Liver (tissue), 10 donors: ENCODE measurements at places on chromosomes 5 and 9.

GRCh38 chr9:20945269-20945668 is 86.2 kb downstream of the HACD4 start:
- DNase-seq, result no peak

- no peak for DNase-seq
Observed at GRCh38 chr9:111983484-111983908, 86.9 kb downstream of the UGCG start.

- no peak for DNase-seq
Observed at GRCh38 chr9:9747787-9748186, 865.0 kb downstream of the PTPRD start.

DNA sequence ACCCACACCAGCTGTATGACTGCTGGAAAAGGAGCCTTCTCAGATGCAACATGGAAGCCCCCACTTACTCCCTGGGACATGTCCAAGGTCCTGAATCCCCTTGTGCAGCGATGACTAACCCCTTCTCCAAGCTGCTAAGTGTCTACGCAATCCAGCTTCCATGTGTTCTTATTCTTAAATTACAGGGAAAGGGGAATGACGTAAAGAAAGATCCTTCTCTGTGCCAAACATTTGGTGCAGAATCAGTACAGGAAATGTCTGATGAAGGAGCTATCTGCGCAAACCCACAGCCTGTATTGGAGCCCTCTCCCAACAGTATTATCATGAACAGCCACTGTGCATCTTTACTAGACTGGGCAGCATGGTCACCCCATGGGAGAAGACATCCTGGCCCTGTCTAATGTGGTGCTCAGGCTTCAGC is 183.2 kb downstream of the FRMD3 start:
- DNase-seq, result no peak

DNA sequence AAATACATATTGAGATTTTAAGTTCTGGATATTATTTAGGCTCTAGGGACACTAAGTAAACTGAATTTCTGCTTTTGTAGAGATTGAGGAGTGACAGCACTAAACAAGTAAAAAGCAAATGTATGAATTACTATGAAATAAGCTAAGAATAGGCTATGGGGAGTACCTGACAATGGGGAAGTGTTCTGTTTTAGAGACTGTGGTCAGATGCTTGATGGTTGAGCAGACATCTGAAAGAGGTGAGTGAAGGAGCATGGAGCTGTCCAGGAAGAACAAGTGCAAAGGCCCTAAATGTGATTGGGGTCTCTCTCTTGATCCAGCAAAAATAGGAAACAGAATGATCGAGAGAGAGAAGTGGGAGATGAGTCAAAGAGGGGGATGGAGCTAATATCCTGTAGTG is 111.7 kb downstream of the JAKMIP2 start:
- DNase-seq, result no peak

DNA sequence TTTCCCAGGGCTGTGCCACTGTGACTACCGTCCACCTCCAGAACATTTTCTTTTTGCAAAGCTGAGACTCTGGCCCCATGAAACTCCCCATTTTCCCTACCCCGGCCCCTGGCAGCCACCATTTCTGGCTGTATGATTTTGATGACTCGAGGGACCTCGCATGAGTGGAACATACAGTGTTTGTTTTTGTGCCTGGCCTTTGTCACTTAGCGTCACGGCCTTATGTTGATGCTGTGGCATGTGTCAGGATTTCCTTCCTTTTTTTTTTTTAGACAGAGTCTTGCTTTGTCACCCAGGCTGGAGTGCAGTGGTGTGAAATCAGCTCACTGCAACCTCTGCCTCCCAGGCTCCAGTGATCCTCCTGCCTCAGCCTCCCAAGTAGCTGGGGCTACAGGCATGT is 42.7 kb downstream of the ASS1 start:
- DNase-seq, result no peak

- no peak for DNase-seq
Observed at GRCh38 chr9:133505901-133506652, 18.7 kb downstream of the MYMK start.

DNA sequence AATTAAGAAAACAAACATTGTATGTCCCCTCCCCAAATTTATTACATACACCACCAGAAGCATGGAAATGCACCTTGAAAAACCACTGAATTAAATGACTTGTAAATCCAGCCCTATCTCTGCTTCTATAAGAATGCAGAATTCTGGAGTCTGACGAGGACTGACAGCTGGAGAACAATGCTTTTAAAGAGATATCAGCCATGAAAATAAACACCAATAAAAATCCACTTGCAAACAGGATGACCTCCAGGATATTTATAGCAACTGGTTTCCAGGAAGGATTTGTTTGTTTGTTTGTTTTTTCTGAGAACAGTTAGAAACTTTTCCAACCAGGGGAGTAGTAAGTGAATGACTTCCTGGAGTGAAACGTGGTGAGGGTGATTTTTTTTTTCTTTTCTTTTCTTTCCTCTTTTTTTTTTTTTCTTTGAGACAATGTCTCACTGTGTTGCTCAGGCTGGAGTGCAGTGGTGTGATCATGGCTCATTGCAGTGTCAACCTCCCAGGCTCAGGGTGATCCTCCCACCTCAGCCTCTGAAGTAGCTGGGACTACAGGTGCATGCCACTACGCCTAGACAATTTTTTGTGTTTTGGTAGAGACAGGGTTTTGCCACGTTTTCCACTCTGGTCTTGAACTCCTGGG is 38.7 kb upstream of the SLC36A1 start:
- no peak for DNase-seq

GRCh38 chr9:114525513-114525912 is 20.2 kb upstream of the WHRN start:
- no peak for DNase-seq

- DNase-seq, result no peak
Observed at GRCh38 chr9:137128862-137129455, 10.0 kb upstream of the GRIN1 start.

GRCh38 chr5:147369742-147370374 is 135.0 kb downstream of the STK32A start:
- DNase-seq, result no peak

GRCh38 chr5:72267685-72268084 is 52.4 kb downstream of the MRPS27 start:
- no peak for DNase-seq

GRCh38 chr5:77133061-77133758 is 46.1 kb upstream of the ZBED3 start:
- DNase-seq, result no peak

GRCh38 chr5:122408592-122409224 is 96.7 kb downstream of the SNCAIP start:
- no peak for DNase-seq

GRCh38 chr9:113585555-113585954 is 122.0 kb downstream of the RGS3 start:
- DNase-seq, result no peak

DNA sequence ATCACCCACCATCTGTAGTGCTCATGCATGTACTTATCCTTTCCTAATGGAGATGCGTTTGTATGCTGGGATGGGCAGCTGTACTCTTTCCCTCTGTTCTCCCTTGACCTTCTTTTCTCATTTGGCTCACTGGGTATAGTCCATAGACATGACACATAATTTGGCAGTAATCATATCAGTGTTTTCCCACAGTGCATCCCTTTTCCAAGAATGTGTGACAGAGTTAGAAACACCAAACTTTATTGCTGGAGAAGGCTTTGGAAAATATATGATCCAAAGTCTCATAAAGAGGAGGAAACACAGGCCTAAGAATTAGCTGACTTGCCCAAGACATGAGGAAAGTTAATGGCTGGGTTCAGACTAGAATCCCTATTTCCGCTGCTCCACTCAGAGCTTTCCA is 1233.4 kb upstream of the DMAC1 start:
- DNase-seq, result no peak

GRCh38 chr9:116877072-116877471 is 190.0 kb downstream of the TRIM32 start:
- no peak for DNase-seq

- DNase-seq, result no peak
Observed at GRCh38 chr9:74379718-74380117, 117.4 kb upstream of the RORB start.
